ENCODE measurements at places on chromosomes 3 and 15.

GRCh38 chr3:142888481-142889211 is at the start of gene PCOLCE2:
Gene PCOLCE2 (minus strand): TSS chr3:142889083. CDS start chr3:142888896, 187 bp downstream.
- no peak for DNase-seq

DNA sequence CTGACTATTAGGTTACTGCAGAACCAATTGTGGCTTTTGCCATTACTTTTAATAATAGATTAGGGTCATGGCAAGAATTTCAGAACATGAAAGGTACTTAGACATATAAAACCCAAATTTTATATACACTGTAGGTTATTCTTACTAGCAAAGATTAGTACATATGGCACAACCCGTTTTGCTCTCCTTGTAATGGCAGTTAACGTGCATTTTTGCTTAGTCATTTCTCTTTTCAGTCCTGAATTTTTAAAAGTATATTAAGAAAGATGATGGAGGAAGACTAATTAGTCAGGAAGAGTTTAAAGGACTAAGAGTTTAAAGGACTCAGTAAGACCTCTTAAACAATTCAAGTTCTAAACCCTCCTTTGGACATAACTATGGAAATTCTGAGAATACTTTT is 114.0 kb downstream of the PEAK1 start:
- DNase-seq, result no peak

GRCh38 chr3:53250453-53250852 is 5.4 kb downstream of the TKT start:
- no peak for DNase-seq

DNA sequence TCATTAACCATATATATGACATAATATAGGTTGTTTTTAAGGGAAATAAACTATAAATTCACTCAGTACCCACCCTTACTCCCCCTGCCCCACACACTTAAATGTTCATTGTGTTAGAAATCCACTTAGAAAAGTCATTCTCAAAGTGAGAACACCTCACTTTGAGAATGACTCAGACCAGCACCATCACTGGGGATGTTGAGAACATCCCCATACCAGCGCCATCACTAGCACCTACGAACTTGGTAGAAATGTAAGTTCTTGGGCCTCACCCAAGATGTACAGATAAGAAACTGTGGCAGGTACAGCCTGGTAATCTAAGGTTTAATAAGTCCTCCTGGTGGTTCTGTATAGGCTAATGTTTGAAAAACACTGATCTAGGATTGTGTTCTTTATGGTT is 362.6 kb downstream of the LPP start:
- no peak for DNase-seq

DNA sequence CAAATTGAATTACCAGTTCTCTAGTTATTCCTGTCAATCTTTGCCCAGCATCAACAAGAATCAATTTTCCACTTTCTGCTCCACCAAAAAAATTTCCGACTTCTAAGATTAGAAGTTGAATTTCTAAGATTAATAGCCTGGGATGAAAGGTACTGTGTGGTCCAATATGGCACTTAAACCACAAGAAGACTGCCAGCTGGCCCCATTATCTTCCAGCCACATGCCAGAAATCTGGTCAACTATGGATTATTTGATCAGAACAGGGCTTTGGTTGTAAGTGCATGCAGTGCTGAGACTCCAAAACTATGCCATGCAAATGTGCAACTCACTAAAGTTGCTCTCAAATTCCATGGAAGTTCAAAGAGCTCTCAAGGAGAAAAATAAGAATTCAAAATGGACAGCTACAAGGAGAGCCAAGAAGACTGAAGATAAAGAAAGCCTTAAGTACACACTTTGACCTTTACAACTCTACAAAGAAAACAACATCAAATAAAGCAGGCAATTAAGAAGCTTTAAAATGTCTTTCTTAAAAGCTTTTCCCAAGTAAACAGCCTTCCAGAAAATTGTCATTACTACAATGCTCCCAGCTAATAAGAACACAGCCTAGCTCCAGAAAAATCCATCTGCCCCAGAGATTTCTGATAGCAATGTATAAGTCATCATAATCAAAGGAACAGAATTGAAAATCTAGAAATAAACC is 64.2 kb downstream of the ST3GAL6 start:
- DNase-seq, result no peak

DNA sequence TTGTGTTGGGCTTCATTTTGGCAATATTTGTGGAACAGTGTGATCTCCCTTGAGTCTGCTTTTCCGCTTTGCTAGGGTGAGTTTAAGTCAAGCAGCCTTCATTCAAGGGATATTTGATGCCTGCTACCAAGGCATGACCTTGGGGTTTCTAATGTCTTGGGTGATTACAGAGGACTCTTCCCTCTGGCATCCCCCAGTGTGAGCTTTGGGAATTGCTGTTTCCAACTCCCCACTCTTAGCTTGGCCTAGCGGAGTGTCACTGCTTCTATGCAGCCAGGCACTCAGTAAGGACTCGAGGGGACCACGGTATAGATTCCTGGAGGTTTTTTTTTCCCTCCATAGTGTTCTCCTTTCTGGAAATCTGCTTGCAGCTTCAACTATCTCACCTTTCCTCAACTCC is 21.1 kb downstream of the GCNT3 start:
- DNase-seq, result no peak

- no peak for DNase-seq
These were observed 24.4 kb downstream of the PTPN23 start for GRCh38 chr3:47404955-47405790.

DNA sequence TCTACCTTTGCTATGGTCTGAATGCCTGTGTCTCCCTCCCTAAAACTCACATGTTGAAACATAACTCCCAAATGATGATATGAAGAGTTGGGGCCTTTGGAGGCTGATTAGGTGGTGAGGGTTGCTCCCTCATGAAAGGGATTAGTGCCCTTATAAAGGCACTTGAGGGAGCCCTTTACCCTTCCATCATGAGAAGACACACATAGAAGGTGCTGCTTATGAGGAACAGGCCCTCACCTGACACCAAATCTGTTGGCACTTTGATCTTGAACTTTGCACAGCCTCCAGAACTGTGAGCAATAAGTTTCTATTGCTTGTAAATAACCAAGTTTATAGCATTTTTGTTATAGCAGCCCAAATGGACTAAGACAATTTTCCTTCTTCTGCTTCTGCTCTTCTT is 76.2 kb upstream of the ADAMTS9 start:
- no peak for DNase-seq

GRCh38 chr15:88091444-88092016 is 165.0 kb downstream of the NTRK3 start:
- no peak for DNase-seq

GRCh38 chr3:20394243-20394642 is 208.2 kb upstream of the SGO1 start:
- no peak for DNase-seq

- peak; percentile 92 for DNase-seq
These were observed 30.2 kb upstream of the FURIN start for GRCh38 chr15:90838139-90838538.

DNA sequence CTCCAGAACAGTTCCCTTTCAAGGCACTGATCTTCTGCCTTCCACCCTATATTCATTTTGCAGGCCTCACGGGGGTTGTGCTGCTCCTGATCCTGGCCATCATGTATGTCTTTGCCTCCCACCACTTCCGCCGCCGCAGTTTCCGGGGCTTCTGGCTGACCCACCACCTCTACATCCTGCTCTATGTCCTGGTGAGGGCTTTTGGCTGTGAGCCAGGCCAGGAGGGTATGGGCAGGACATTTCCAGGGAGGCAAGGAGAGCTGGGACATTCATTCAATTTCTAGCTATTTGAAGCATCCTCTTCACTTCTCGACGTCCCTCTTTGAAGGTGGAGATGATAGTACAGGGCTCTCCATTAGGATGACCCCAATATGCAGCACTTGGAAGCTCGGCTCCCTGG is 25.9 kb downstream of the DUOX1 start:
- DNase-seq, result no peak

- no peak for DNase-seq
These were observed 18.6 kb downstream of the TMEM158 start for GRCh38 chr3:45207446-45207845.

GRCh38 chr15:73888224-73889041 is 15.1 kb downstream of the TBC1D21 start:
- no peak for DNase-seq

DNA sequence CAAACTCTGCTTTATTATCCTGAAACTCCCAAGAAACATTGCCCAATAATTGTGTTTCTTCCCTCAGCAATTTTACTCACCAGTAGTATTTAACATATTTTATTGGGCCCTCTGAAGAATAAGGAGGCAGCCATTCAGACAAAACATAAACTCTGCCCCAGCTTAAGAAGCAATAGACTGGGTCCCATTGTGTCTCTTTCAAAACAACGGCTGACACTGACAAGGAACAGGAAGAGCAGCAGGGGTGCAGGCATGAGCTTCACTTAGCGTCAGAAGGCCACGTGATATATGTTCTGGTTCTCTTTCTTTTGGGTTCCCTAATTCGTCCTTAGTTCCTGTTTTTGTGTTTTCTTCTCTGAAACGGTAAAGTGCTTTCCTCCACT is 242.3 kb downstream of the FHIT start:
- DNase-seq, result no peak

All from stimulated activated CD4-positive, alpha-beta T cell treated with anti-CD3 and anti-CD28 coated beads, Interleukin-4, amount 100 ng/mL, for 4 hours (primary cell).